ENCODE measurements at places on chromosomes 6 and 20.

DNA sequence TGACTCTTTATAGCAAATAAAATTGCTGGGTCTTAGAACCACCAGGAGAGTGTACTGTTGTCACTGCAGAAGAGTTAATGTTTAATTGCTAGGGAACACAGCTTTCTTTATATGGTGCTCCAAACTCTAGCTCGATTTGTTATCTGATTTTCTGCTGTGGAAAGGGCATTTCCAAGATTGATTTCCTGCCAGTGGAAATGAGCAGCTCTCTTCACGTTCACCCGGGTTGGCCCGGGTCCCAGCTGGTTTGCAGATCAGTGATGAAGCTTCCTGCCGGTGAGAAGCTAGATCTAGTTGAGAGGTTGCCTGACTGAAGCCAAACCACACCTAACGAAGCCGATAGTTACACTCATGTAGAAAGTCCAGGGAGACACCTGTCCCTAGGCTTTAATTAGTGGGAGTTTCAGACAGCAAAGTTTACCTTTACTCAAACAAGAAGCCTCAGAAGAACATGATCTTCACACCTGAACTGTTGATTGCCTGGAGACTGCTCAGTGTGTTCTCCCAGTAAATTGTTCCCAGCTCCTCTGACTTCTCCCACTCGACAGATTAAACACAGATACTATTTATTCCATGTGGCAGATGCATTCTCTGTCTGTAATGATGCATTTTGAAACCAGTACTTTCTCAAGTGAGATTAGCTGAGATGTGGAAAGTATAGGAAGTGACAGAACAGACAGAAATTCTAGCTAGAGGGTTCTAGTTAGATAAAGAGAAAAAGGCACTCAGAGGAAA, 27.8 kb downstream of the PAQR8 start:
- DNase-seq = peak; percentile 59

GRCh38 chr6:25995507-25995906, 32.9 kb downstream of the TRIM38 start:
- DNase-seq = no peak

DNA sequence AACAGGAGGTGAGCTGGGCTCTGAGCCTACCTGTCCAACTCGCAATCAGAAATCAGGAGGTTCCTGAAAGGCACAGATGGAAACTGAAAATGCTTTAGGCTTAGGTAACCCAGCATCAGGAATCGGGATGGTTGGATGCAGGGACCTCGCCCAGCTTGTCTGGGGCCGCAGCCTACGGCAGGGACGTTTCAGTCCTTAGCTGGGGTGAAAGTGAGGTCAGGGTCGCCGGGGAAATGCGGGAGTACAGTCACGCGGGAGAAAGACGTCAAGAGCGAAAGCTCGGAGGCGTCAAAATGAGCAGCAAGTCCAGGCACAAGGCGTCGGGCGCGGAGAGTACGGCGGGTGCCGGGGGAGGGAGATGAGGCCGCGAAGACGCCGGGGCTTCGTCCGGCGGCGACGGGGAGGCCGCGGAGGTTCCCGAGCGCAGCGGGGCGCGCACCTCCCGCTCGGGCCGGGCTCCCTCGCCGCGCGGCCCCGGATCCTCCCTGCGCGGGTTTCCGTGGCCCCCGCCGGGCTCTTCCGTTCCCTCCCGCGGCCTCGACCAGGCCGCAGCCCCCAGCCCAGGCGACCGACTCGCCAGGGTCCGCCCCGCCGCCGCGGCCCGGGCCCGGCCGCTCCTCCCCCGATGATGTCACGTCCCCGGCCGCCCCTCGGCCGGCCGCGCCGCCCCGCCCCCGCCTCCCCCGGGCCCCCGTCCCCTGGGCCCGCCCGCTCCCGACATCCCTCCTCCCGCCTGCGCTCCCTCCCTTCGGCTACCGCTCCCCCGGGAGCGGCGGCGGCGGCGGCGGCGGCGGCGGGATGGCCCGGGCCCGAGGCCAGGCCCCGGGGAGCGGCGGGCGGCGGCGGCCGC, at the start of gene EBF4:
Gene EBF4 (plus strand): TSS at position 745 of the 850 bp plus-strand sequence. CDS start 866 bp downstream, outside the sequence.
- DNase-seq = peak; percentile 18

- no peak for DNase-seq
Observed at GRCh38 chr6:68235326-68235784, 399.7 kb upstream of the ADGRB3 start.

- no peak for DNase-seq
Observed at GRCh38 chr20:49567421-49568277, at the start of gene PTGIS. PTGIS (minus strand) TSS chr20:49568137; CDS start chr20:49568116, 21 bp downstream.

Data from T-helper 2 cell (primary cell).